ENCODE measurements at places on chromosomes 12 and 14.

- DNase-seq: no peak
Measured at GRCh38 chr14:106010783-106011182, 484.4 kb downstream of the TMEM121 start.

DNA sequence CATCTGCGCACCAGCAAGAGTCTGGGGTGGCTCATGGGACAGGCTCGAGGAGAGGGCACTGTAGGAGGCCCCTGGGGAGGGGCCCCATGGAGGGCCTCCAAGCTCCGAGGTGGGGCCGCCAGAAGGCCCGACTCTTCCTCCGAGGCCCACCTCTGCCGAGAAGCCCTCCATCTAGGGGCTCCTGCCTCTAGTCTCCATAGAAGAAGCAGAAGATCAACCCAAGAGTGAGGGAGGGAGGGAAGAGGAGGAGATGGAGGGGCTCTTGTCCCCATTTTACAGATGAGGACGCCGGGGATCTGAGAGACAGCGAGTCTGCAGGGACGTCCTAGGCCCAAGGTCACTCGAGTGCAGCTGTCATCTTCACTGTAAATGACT lies 41.2 kb downstream of the DIO3 start:
- DNase-seq: no peak

- DNase-seq: no peak
Measured at GRCh38 chr14:33954016-33954598, 3.2 kb upstream of the EGLN3 start.

GRCh38 chr12:42706321-42706720 lies 116.8 kb upstream of the PRICKLE1 start:
- no peak for DNase-seq

- DNase-seq: no peak
Measured at GRCh38 chr12:42019746-42020145, 124.9 kb downstream of the GXYLT1 start.

DNA sequence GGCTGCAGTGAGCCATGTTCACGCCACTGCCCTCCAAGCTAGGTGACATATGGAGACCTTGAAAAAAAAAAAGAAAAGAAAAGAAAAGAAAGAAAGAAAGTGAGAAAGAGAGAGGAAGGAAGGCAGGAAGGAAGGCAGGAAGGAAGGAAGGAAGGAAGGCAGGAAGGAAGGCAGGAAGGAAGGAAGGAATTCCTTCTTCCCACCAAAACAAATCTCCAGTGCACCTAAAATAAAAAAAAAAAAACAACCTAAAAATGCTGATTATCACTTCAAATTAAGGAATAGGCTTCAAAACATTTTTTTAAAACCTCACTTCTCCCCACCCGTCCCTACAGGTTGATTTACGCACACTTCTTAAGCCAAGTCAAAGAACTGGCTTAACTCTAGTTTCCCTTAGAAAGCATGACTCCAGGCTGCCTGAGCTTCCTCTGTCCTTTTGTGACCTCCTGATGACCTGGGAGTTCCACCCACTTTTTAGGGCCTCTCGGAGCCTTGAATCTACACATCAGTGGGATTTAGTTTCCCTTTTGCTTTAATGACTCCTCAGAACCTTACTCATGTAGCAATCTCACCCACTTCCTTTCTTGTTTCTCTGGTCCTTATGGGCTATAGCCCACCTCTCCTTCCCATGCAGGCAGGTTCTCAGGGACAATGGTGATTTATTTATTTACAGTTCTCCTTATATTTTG lies 18.6 kb downstream of the DUSP6 start:
- no peak for DNase-seq

- no peak for DNase-seq
Measured at GRCh38 chr12:41051954-41052353, 136.2 kb upstream of the PDZRN4 start.

DNA sequence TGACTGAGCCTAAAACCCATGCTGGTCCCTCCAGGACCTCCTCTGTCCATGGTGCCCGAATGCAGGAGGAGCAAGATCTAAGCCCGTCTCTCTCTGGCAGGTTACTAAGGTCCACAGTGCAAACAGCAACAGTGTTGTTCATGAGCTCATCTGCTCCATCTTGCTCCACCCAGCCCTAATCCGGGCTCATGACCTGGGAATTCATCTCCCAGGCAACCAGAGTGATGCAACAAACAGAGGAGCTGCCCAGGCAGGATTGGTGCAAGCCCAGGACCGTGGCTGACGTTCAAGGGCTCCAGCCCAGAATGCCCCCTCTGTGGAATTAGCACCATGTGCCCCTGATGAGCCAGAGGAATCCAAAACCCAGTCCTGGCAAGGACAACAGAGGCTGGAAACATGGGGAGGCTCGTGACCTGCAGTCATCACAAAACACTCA lies 29.9 kb downstream of the HSPB8 start:
- no peak for DNase-seq

DNA sequence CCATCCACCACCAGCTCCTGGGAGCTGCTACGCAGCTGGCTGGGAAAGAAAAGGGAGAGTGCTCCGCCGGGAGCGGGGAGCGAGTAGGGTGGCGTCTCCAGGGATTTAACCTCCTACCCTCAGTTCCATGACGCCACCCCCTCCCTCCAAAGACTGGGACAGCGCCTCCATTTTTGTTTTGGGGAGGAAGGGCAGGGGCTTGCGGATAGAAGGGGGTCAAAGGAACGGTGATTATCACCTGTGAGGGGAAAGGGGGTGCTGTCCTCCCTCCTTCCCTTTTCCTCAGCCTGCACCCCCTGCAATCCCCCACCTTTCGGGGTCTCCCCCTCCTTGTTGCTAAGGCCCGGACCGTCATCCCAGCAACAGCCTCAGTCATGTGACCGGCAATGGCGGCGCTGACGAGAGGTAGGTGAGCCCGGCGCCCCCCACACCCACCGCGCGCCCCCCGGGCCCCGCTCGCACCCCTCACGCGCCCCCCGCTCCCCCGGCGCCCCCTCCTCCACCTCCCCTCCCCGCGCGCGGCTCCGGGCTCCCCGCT lies at the start of gene DTX3:
DTX3 (plus strand) TSS at position 371 of the 538 bp plus-strand sequence. CDS start 1,694 bp downstream, outside the sequence.
- DNase-seq: no peak

DNA sequence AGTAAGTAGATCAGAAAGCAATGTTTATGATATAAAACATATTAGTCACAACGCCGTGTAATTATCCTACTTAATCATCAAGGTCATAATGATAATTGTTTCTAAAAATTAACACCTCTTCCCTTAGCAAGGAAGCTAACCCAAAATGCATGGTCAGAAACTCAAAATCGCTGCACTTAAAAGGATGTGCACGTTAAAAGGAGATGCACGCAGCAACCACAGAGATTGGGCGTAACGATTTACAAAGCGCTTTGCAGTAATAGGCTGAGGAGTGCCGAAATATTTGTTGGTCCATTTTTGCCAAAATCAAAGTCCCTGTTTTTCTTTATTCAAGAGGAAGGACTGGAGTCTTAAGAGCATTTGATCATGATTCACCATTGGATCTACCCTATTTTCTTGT lies 1077.2 kb downstream of the VRK1 start:
- DNase-seq: no peak

- DNase-seq: no peak
Measured at GRCh38 chr12:127422935-127423566, 843.9 kb upstream of the TMEM132C start.

DNA sequence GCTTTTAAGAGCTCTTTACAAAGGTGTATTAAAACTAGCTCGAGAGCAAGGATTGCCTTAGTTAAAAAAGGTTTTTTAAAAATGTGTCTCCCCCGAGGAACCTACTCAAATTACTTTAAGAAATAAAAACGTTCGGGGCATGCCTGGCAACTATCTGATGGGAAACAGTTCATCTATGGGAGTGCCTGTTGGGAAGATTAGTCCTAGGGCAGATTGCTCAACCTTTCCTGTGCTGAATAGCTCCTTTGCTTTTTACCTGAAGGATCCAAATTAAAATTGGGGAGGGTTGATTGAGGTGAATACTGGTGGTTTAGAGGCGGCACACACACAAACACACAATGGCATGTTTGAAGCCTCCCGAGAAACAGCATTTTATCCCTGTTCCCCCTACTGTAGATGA lies 541.4 kb upstream of the ATP2B1 start:
- DNase-seq: no peak

DNA sequence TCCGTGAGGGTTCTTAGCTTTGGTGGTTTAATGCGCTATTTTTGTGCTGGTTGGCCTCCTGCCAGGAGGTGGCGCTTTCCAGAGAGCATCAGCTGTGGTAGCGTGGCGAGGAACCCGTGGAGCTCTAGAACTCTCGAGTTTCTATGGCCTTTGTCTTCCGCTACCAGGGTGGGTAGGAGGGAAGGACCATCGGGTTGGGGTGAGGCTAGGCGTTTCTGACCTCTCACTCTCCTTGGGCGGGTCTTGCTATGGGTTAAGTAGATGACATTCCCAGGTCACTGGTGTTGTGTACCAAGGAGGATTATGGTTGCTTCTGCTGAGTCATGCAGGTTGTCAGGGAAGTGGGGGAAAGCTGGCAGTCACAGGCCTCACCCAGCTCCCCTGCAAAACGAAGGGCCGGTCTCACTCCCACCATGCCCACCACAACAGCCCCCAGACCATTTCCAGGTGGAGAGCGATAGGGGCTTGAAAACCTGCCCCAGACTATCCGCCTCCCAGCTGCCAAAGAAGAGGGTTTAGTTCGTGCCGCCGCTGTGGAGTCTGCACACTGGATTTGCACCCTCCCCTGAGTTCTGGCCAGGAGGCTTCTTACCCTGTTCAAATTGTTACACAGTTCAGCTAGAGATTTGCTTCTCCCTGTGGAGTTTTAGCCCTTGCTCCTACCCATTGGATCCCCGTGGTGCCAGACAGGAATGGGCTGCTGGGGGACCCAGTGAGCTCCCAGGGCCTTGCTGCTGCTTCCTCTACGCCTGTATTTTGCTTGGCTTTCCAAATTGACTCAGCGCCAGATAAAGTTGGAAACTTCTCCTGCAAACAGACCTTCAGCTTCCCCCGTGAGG lies 21.9 kb downstream of the RNFT2 start:
- DNase-seq: no peak

- DNase-seq: no peak
Measured at GRCh38 chr12:63124778-63125177, 26.2 kb downstream of the AVPR1A start.

DNA sequence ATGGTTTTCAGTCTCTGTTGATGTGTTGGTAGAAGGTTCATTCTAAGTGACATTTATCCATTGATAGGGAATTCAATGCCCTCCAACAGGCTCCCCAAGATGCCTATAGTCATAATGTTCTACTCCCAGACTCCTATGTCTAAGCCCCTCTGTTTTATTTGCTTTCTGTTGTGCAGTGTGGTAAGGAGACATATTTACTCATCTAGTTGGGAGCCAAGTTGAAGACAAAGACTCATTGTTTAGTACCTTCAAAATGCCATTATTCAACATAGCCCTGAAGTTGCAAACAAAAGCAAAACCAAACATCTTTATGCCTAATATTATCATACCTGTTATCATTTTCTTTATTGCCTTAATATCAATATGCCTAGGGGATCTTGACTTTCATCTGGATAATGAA lies 302.1 kb downstream of the RMST start:
- no peak for DNase-seq

DNA sequence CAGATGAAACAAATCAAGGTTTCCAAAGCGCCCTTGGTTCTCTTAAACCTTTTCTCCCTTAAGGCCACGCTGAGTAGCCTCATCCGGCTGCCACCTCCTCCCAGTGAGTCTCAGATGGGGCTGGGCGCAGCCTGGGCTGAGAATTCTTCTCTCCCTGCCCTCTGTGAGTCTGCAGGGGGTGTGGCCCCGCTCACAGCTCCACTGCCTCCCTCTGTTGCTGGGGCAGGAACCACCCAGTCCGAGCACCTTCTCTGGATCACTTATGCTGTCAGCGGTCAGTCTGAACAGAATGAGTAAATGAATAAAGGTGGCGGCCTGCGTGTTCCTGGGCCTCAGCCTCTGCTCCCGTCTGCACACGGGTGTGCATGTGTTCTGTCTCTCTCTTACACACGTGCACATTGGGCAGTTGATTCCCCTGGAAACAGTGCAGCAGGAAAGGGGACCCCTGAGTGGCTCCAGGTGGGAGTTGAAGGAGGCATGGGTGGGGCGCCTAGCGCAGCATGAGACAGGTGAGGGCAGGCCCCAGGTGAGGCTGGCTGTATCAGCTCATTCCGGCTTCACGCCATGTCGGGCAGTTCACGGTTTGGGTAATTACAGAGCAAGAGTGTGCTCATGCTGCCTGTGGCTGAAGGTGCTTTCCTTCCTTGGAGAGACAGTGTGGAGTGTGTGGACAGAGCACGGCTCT lies 4.3 kb downstream of the PAPLN start:
- no peak for DNase-seq

GRCh38 chr12:49462083-49462744 lies 76.6 kb upstream of the KCNH3 start:
- no peak for DNase-seq

DNA sequence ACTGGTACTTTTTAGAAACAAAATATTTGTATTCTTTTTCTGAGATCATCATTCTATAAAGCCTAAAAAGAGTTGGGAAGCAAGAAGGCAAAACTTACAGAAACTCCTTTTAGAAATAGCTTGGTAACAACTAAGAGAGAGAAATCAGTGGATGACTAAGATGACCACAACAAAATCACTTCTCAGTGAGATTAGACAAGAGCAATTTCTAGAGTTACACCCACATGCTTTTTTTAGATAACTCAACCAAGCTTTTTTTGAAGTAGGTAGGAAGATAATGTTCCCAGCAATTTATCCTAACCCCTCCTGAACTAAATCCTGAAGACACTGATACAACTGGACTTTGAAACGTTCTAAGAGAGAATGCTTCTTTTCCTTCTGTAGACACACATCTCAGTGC lies 576.4 kb downstream of the SLC6A15 start:
- DNase-seq: no peak

- no peak for DNase-seq
Measured at GRCh38 chr14:75277815-75278421, 710 bp upstream of the FOS start.

- DNase-seq: no peak
Measured at GRCh38 chr12:54173066-54173726, 15.6 kb downstream of the SMUG1 start.

GRCh38 chr14:33369972-33370371 lies 431.3 kb downstream of the NPAS3 start:
- no peak for DNase-seq

- no peak for DNase-seq
Measured at GRCh38 chr12:95790917-95791849, 619 bp upstream of the NTN4 start.

GRCh38 chr12:131220331-131220685 lies 266.6 kb downstream of the ADGRD1 start:
- DNase-seq: no peak

- no peak for DNase-seq
Measured at GRCh38 chr12:132638541-132639408, 20.2 kb downstream of the P2RX2 start.

DNA sequence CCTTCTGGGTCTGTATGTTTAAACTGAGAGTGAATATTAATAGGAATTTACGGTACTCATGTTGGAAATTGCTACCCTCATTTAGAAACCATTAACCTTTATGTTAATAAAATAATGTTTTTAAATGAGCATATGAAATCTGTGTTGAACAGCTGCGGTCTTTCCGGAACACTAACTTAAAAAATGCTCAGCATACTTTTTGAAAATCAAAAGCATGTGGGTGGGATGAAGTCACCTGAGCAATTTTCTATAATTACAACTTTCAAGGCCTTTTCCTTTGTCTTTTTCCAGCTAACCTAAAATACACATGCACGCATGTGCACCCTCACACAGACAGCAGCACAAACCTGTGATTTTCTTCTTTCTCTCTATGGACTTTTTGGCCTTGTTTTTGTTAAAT lies 39.8 kb downstream of the BORCS5 start:
- DNase-seq: no peak

Measured in stimulated activated CD8-positive, alpha-beta memory T cell treated with anti-CD3 and anti-CD28 coated beads, Interleukin-4, amount 100 ng/mL, for 1 hour (primary cell).